Prostate gland (tissue), 2 donors: ENCODE measurements at places on chromosomes 1 and 21. TPM values are rescaled to one million over a fixed set of nuclear protein-coding genes. Genes with fewer than 3 reads are reported as not detected.

The ALX3 gene
- not detected for total RNA-seq

The PLD5 gene
- 1.0 TPM for total RNA-seq

The SYCP1 gene
- total RNA-seq, result 9.3 TPM

DNA sequence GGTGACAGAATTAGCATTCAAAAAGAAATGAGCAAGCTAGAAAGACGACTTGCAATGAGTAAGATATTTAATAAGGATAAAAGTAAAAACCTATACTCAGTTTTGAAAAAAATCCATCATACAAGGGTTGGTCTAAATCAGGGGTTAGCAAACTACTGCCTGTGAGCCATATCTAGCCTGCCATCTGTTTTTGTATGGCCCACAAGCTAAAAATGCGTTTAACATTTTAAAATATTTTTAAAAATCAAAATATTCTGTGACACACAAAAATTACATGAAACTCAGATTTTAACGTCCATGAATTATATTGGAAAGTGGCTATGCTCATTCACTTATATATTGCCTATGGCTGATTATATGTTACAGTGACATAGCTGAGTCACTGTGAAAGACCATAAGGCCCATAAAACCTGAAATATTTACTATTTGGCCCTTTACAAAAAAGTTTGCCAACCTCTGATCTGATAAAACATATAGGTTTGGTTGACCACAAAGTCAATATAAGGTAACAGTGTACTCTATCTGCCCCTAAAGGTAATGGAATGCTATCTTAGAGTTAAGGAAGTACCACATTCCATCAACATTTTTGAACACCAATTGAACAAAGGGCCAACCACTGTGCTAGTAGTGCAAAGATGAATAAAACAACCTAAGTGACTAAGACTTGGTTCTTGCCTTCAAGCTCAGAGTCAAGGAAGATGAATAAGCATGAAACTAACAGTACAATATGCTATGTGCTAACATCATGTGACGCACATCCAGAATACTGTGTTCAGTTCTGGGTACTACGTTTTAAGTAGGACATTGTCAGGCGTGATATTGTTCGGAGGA lies 3.2 kb downstream of the IFT25 start:
- no peak for DNase-seq

DNA sequence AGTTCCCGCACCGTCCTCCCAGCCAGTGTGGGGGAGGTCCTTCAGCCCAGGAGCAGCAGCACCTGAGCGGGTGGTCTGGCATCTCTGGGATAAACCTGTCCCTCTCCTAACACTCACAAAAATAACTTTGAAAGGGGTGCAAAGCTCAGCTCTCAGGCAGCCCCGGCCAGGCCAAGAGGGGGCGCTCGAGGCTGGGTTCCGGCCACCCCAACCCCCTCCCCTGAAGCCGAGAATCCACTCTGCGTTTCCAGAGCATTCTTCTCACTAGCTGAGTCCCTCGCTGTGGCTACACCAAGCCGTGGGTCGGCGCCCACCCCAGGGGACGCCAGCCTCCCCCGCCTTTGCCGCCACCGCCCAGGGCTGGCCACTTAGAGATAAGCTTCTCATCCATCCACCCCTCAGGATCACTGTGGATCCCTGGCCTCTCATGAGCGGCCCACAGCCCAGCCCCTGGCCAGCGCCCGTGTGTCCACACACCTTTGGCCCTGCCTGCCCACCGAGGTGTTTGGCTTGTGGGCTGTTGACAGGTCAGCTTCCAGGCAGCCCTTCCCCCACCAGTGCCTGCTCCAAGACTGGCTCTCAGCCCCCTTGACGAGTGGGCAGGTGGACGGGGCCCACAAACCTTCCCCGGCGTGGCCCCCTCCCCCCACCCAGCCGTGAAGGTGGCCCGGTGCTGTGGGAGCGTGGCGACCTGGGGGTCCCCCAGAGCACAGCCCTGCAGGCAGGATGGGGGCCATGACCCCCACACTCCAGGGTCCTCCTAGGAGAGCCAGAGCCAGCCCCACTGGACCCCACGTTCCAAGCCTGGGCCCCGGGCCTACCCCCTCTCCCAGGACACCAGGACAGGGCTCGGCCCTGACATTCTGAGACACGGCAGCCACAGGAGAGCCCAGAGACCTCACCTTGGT lies 1.9 kb downstream of the FTCD start:
- peak; percentile 58 for DNase-seq

GRCh38 chr1:167899253-167899681 lies 14.7 kb downstream of the ADCY10 start:
- DNase-seq, result peak; percentile 81

DNA sequence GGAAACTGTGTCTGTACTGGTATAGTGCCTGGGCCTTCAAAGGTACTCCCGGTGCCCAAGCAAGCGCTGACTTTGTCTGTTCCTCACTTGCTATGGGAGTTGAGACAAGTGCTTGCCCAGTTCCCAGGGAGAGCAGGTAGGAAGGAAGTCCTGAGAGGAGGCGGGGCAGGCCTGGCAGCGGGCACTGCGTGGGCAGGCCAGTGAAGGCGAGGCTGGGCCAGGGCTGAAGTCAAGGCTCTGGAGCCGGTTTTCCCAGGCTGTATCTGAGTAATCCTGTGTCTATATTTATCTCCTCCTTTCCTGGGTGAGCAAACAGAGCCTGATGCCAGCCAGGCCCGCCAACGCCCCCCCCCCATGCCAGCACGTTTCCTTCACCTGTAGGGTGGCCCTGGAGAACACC lies 15.9 kb upstream of the EDN2 start:
- DNase-seq, result peak; percentile 98
